Progenitor cell of endocrine pancreas (in vitro differentiated cells): ENCODE measurements at places on chromosomes 6 and 20.

GRCh38 chr6:44575644-44576043, 188.1 kb downstream of the CDC5L start:
- DNase-seq: no peak

DNA sequence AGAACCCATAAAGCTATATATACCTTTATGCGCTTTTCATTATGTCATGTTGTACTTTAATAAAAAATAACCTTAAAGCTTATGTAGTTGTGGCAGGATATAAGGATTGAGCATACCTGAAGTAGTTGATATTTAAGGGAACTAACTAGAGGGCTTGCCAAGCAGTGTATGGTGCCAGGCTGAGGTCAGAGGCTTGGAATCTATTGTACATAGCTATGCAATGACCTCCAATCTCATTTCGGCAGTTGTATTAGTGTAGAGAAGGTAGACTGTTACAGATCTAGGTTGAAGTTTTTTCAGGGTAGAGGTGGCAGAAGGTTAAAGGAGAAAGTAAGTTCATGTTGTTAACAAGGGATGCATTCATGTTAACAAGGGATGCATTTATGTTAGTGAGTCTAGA, 397.7 kb upstream of the HS3ST5 start:
- no peak for DNase-seq

- no peak for DNase-seq
Observed at GRCh38 chr20:846894-847278, 13.4 kb downstream of the FAM110A start.

- DNase-seq: no peak
Observed at GRCh38 chr6:119443993-119444641, 94.6 kb upstream of the MAN1A1 start.

DNA sequence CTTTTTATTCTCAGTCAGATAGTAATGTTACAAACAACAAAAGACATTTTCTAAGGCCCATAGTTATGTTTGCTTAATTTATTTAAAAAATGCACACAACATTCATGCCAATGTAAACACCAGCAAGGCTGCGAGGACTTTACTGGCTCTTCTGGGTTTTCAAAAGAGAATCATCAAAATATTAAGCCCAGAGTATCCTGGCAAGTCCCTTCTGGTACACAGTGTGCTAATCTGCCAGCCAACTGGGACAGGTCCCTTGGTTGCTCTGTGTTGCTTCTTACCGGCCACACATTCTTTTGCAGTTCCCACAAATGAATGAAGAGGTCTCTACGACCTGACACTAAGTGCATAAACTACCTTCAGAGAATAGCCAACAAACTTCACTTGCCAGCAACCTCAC, 42.6 kb upstream of the SPDEF start:
- DNase-seq: no peak

GRCh38 chr20:54643761-54644160, 168.4 kb downstream of the DOK5 start:
- no peak for DNase-seq

- DNase-seq: no peak
Observed at GRCh38 chr20:35490736-35491181, 35.4 kb downstream of the CEP250 start.
